Activated naive CD4-positive, alpha-beta T cell (primary cell): ENCODE measurements at places on chromosomes 3 and 15.

- DNase-seq: no peak
These were observed 58.4 kb downstream of the ASTE1 start for GRCh38 chr3:130968221-130968620.

DNA sequence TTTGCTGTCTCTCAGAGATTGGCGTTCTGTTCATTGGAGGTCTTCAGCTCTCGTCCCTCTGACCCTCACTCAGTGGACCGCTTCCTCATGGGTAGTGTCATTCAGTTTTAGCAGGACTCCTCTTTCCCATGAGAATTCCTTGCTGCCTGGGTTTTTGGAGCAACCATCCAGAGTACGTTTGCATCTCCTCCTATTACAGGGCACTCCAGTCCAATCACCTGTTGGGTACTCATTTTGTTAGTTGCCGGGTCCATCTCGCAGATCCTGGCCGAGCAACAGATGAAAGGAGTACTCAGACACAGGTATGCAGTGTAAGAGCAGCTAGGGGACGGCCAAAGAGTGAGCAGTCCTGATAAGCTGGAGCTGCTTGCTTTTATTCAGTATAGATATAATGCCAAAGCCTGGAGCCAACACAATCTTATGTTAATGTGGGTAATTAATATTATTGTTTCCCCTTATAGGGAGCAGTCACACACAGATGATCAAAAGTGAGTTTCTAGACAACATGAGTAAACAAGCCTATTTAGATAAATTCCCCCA is 49.6 kb downstream of the ISG20 start:
- DNase-seq: no peak

- no peak for DNase-seq
These were observed 68.5 kb downstream of the TRANK1 start for GRCh38 chr3:36876181-36876936.

- no peak for DNase-seq
These were observed 222.5 kb downstream of the NR2F2 start for GRCh38 chr15:96553006-96553405.

DNA sequence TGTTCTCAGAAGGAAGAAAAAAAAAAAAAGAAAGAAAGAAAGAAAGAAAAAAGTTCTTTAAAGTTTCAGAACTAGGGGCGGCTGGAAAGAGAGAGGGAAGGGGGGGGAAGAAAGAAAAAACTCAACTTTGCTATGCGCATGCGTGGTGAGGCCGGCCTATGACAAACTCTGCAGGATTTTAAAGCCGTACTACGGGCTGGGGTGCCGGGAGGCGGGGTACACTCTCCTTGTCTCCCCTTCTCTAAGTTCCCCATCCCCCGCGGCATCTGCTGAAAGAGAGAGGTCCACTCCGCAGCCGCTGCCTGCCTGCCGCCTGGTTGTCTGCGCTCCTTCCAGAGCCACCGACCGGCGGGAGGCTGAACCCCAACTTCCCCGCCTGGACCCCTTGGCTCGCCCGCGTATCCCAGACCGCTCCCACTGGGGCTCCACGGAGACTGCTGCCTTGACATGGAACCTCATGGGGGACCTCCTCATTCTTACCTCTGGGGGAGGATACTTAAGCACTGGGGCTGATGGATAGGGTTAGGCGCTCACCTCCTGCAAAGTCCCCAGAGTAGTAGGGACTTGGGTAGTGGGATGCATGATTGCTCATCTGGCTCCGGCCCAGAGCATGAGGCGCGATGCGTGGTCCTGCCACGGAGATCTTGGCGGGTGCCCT is 1.4 kb upstream of the WNT5A start:
- DNase-seq: no peak

DNA sequence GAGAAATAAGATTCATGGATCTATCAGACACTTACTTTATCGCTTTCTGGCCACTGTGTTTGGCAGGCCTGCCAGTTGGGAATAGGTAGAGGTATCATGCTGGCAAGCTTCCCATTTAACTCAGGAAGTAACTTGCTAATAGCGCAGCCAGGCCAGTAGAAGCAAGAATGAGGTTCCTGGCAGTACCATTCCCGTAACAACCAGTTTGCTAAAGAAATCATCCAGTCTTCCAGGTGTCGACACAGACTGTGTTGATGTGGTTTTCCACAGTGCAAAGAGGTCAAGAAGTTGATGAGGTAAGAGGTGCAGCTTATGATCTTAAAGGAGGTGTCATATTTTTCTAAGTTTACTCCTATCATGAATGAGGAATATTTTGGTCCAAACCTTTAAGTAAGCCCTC is 46.2 kb downstream of the DPH6 start:
- DNase-seq: no peak

- no peak for DNase-seq
These were observed 22.2 kb upstream of the FBN1 start for GRCh38 chr15:48667701-48668100.

DNA sequence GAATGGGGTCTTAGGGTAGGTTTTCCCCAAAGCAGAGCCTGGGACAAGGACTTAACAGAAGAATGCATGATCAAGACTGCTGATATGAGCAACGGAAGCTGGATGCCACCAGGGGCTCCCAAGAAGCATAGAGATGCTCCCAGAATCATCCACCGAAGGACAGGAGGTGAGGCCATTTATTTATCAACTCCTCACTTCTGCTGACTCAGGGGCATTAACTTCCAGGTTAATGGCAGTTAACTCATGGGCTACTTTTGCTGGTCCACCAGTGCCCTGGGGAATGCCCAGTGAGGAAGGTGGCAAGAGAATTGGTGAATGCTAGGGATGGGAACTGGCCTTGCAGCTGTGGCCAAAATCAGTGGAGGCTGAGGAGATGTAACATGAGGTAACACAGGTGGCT is 27.8 kb downstream of the TAFA4 start:
- no peak for DNase-seq

DNA sequence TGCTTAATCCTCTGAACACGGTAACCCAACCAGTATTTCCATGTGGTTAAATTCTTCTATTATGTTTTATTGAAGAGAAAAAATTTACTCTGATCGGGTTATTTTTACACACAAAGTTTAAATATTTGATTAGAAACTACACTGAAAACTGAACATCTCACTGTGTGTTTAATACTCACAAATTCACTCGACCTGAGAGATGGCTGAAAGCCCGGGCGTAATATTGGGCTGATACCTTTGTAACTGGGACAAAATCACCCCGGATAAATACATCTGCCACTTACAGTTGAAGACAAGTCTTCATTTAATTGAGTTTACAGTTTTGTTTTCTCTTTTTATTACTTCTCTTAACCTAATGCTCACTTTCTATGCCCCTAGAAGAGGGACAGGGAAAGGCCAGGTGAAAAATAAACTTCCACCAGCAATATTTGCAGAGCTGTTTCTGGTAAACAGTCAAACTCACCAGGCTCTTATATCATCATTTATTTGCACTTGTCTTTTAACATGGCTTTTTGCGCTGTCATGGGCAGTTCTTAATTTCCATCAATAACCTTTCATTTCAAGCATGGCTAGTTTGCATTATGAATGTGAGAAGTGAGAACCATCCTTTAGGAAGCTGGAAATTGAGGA is 145.6 kb upstream of the TMCO5A start:
- DNase-seq: no peak

DNA sequence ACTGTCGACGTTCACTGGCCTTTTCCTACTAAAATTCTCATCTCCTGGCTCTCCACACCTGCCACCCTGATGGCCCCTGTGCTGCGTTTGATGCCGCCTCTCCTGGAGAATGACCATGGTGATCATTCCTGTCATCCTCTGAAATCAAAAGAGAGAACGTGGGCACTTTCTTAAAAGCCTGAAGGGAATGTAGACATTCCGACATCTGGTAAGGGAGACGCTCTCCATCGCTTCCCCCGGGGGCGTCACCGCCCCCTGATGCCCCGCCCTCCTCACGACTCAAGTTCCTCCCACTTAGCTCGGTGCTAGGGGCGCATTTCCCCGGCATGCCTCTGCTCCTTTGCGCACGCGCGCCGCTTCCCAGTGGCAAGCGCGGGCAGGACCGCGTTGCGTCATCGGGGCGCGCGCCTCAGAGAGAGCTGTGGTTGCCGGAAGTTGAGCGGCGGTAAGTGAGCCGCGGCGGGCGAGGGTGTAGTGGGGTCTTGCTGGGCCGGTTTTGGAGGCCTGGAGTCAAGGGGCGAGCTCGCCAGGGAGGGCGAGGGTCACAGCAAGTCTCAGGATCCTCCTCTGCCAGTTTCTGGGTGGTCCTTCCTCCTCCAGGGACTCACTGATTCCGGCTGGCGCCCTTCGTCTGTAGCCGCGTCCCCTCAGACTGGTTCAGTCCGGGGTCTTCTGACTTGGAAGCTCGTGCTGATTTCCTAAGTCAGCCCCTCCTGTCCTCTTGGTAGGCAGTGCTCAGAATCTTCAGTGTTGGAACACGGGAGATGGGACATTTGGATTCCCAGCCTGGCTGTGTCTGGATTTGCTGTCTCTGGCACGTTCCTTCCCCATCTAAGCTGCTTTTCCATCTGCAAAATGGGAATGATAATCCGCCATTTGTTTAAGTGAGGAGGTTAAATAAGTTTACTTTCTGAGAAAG is at the start of gene ATG7:
TSS of gene ATG7 (plus strand) at position 412 of the 919 bp plus-strand sequence. CDS start 26,299 bp downstream, outside the sequence.
- DNase-seq: peak; percentile 90

- DNase-seq: no peak
These were observed 209.0 kb downstream of the ARRDC4 start for GRCh38 chr15:98169551-98169950.

DNA sequence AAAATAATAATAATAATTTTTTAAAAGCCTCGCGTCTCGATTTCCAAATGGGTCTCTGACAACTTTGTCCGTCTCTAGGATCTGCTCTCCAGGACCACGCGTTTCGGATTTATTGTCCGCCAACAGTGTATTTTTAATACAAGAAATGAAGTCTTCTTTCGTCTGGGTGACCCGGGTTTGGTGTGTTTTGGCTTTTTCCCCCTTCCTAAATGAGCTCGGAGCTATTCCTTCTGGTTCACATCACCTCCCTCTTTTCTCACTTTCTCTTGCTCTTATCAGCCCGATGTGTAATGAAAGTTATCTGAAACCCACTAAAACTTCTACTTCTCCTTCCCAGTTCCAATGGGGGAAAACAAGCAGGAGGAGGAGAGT is 516.7 kb downstream of the MECOM start:
- DNase-seq: no peak

DNA sequence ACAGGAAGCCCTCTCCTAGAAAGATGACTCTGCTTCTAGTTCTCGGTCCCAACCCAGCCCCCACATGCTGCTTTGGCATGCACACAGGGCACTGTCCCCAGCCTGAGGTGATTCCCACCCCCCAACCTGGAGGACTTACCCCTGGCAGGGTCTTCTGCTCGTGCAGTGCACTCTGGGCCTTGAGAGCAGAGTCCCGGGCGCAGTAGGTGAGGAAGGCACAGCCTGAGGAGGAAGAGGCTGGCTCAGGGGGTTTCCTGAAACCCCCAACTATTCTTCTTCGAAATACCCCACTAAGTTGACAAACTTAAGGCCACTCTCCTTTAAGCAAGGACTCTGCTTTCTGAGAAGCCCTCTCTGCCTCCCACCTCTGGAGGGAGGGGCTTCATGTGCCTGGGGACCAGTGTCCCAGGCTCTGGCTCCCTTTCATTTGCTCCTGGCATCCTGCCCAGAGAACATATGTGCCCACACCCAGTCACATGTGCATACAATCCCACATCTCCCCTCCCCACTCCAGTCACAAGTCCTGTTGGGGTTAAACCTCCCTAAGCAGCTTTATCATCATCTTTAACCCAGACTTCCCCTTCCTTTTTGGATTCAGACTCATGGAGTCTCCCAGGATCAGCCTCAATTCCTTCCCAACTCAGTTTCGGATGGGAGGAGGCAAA is 4.1 kb downstream of the CELF6 start:
- no peak for DNase-seq

GRCh38 chr3:41117398-41117870 is 81.9 kb upstream of the CTNNB1 start:
- peak; percentile 27 for DNase-seq

GRCh38 chr3:149273096-149273751 is 51.6 kb upstream of the CP start:
- DNase-seq: no peak

DNA sequence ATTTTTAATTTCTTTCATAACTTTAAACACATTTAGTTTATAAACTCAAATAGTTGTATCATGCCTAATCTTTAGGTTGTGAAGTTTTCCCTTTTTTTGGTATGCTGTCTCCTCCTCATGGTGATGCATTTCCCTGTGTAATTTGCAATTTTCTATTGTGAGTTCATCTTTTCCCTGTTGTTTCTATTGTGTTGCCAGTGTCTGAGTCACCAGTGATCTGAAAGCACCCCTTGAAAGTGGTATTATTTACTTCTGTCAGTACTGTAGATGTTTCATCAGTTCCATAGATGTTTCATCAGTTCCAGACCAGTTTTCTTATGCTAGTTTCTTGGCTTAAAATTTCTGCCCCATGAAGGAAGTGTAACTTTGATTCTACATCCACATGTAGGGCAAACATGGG is 80.6 kb downstream of the OXSM start:
- no peak for DNase-seq

GRCh38 chr3:27677565-27677964 is 44.6 kb downstream of the EOMES start:
- DNase-seq: no peak

- no peak for DNase-seq
These were observed 248.5 kb downstream of the RAP2B start for GRCh38 chr3:153410517-153410916.

GRCh38 chr3:8154617-8155016 is 347.0 kb upstream of the LMCD1 start:
- DNase-seq: no peak

- DNase-seq: no peak
These were observed 54.6 kb downstream of the DAPK2 start for GRCh38 chr15:63991706-63992105.

- DNase-seq: no peak
These were observed 103.3 kb downstream of the STT3B start for GRCh38 chr3:31636049-31636448.

DNA sequence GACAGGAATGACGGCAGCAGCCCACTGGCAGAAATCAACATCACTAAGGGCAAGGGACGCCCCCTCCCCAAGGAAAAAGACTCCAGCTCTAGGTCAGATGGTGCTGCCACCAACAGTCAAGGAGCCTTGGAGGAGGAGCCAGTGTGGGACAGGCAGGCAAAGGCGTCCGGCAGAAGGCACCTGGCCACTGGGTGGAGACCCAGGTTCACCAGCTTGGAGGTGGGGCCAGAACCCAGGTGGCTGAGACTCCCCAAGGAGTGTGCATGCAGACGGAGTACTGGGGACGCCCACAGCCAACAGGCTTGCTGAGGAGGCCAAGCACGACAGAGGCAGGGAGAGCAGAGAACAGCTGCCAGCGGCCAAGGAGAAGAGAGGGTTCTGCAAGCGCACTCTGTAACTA is 35.2 kb downstream of the PTPN23 start:
- DNase-seq: no peak

- DNase-seq: no peak
These were observed 15.7 kb downstream of the TF start for GRCh38 chr3:133761605-133762484.

- no peak for DNase-seq
These were observed 32.3 kb downstream of the EXOG start for GRCh38 chr3:38528457-38528856.

DNA sequence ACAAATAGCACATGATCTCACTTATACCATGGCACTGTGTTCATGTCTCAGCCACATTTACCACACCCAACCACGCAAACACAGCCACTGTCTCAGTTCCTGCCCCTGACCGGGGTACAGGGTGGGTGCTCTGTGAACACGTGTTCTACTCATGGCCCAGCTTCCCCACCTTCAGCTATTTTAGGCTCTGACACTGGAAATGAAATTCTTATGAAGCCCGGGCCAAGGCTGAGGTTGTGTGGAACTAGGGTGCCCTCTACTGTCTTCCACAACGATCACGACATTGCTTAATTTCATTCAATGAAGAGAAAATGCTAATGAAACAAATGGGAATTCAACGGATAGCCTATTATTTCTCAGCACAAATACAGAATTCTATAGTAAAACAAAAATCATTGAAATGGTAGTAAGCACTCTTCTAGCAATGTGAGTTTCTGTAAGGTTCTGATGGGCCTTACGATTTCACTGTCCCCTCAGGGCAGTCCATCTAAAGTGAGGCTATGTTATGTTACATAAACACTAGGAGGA is 2.1 kb upstream of the GABRA5 start:
- no peak for DNase-seq
